NCI-H2081 (cell line): ENCODE measurements at places on chromosomes 2 and 18.

GRCh38 chr2:111702119-111702803 is 181.7 kb downstream of the ANAPC1 start:
- DNase-seq: peak; percentile 70

GRCh38 chr2:21267232-21267835 is 143.6 kb downstream of the TDRD15 start:
- no peak for DNase-seq

- DNase-seq: no peak
Observed at GRCh38 chr2:73023497-73023896, 48.0 kb downstream of the SFXN5 start.

GRCh38 chr2:97931118-97931857 is 64.5 kb downstream of the TMEM131 start:
- DNase-seq: no peak
